Heart right ventricle (tissue), 16 donors: ENCODE measurements at places on chromosomes 3 and 15.
A peak's percentile ranks its signal among the peaks of the same experiment; 100 is the strongest.

- no peak for DNase-seq
These were observed 19.0 kb upstream of the AGBL1 start for GRCh38 chr15:86060674-86061073.

GRCh38 chr15:76185716-76186115, 125.6 kb downstream of the ETFA start:
- no peak for DNase-seq

DNA sequence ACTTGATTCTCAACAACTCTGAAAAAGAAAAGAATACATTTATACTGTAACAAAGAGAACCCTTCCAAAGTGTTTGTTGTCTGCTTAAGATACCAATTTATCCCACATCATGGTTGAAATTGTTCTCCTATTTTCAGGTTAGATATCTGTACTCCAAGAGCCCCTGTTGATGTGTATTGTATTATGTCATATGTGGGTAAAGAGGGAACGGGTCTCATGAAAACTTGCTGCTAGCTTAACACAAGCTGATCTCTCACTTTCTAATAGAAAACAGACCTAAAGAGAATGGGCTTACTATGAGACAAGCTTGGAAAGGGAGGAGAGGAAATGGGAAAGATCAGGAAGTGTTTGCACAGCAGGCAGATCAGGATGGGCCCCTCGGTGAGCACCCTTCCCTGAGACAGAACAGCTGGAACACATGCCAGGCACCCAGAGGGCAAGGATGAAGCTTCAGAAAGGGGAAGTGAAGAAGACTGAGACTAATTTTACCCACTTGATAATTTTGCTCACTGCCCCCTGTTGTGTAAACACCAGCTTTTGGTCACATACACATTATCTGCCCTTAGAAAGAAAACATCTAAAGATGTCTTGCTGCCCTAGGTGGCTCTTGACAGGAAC, 747.9 kb upstream of the CCDC54 start:
- DNase-seq = no peak

- no peak for DNase-seq
These were observed 159.5 kb downstream of the PLCH1 start for GRCh38 chr3:155585384-155585783.

DNA sequence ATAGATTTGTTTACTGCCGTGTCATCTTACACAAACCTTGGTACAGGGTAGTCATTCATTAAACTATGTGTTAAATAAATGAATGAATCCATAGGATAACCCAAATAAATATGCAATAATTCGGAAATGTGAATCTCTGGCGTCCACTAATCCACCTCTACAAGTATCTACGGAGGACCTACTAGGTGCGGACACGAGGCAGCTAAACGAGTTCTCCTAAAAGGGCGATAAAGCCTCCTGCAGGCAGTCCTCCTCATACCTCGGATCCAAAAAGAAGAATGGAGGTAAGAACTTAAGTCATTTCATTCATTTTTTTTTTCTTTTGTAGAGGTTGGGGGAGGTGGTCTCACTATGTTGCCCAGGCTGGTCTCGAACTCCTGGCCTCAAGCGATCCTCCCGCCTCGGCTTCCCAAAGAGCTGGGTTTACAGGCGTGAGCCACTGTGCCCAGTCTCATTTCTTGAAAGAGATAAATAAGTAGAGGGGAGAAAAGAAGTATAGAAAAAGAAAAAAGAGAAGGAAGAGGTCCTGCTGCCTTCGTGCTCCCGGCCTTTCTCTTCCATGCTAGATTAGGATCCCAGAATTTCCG, 706 bp upstream of the RPL35A start:
- DNase-seq = no peak

DNA sequence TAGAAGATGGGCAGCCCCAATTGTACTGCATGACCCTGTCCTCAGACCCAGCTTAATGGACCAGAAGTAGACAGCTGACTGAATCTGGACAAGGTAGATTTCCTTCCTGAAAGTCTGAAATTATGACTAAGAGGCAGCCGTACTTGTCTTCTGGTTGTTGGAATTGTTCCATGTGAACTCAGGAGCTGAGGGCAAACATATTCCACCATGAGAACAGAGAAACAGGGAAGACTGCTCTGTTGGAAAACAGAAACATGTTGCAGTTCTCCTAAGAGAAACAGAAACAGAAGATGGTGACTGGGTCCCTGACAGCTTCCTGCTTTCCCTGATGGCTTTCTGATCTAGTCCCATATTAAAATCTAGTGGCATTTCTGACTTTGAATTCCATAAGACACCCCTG, 24.1 kb downstream of the POPDC2 start:
- no peak for DNase-seq

- no peak for DNase-seq
These were observed 2.9 kb upstream of the MKRN2 start for GRCh38 chr3:12553921-12554391.

GRCh38 chr3:98259707-98260106, 4.3 kb upstream of the OR5H6 start:
- no peak for DNase-seq

DNA sequence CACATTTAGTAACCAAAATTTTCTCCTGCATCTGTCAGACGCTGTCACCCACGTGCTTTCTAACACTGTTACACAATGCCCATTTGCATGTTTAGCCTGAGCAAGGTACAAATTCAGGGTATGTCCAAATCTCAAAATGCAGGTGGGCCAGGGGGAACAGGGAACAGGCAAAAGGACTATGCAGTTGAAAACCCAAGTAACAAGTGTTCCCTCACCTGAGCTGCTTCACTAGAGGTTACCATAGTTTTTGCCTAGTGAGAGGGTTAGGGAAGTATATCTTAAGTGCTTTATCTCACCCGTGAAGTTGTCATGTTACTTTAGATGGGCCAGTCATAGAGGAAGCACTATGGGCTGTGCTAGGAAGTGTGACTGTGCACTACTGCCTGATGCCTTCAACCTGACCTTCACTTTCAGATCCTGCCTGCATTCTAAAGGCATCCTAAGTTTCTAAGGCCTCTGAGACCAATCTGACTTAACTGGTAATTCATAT, 6.0 kb upstream of the TMEM87A start:
- DNase-seq = no peak

DNA sequence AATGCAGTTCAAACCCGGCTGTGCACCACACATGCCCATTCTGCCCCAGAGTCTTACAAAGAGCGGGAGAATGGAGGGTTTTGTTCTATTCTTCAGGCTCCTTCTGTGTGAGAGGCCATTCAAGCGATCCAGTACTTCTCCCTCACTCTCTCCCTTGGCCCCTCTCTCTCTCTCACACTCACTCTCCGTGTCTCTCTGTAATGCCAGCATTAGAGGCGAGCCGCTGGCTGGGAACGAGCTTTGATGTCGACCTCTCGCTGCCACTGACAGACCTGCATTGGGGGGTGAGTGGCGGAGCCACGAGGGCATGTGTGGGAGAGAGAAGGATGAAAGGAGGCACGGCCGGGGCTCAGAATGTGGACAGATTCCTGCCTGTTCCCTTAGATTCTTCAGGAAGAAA, 231.7 kb upstream of the ARRDC4 start:
- DNase-seq = peak; percentile 34

GRCh38 chr3:112777811-112778210, 68.9 kb downstream of the CD200R1L start:
- no peak for DNase-seq

- no peak for DNase-seq
These were observed 46.3 kb downstream of the LSM3 start for GRCh38 chr3:14224895-14225294.

DNA sequence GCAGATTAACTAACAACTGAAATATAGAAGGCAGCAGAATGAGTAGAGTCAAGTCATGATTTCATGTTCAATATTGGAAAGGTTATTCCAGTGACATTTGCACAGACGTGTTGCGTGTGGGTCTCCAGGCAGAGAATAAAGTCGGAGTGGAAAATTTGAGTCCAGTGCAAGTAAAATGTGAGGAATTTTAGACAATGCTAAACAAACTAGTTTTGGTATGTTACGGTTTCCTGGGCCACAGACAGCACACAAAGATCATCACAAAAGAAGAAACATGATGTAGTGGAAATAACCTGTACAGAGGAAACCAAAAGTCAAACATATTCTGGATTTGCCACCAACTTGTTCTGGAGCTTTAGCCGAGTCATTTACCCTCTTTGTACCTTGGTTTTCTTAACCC, 367 bp downstream of the OR4F6 start:
- DNase-seq = no peak

DNA sequence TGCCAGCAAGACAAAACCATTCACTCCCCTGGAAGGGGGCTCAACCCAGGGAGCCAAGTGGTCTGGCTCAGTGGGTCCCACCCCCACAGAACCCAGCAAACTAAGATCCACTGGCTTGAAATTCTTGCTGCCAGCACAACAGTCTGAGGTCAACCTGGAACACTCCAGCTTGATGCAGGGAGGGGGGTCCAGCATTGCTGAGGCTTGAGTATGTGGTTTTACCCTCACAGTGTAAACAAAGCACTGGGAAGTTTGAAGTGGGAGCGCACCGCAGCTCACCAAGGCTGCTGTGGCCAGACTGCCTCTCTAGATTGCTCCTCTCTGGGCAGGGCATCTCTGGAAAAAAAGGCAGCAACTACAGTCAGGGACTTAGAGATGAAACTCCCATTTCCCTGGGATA, 81.7 kb downstream of the MSL2 start:
- no peak for DNase-seq

DNA sequence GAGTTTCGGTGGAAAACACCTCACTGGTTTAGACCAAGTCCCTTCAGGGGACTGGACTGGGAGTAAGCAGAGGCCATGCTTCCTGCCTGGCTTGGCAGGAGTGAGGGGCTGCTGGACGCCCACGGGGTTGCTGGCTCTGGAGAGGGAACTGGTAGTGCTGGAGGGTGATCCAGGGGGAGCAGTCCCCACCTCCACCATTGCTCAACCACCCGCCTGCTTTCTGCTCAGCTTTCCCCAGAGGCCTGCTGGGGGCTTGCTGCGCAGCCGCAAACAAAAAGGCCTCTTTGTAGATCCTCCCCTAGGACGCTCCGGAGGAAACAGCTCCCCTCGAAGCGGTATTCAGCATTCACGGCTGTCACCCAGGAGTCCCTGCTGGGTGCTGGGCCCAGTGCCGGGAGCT, 33.5 kb downstream of the EBLN2 start:
- DNase-seq = peak; percentile 31

DNA sequence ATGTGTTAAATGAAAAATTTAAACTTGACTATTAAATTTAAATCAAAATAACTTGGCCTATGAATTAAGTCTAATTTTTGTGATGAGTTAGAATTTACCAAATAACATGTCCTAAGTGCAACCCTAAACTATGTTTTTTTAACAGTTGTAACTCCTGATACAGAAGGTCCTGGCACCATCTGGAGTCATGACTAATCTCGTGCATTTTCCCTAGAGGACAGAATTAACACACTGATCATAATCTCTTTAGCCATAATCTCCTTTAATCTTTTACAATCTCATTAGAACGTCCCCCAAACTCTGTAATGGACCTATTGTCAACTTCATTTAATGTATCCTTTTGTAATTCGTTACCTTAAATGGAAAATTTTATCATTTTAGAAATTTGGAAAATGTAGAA, 100.6 kb downstream of the SUCNR1 start:
- no peak for DNase-seq

- DNase-seq = no peak
These were observed 1.2 kb downstream of the GOLIM4 start for GRCh38 chr3:168094580-168094876.

GRCh38 chr3:164537485-164537884, 540.8 kb downstream of the SI start:
- DNase-seq = no peak
